ENCODE measurements at places on chromosomes 4 and X.

DNA sequence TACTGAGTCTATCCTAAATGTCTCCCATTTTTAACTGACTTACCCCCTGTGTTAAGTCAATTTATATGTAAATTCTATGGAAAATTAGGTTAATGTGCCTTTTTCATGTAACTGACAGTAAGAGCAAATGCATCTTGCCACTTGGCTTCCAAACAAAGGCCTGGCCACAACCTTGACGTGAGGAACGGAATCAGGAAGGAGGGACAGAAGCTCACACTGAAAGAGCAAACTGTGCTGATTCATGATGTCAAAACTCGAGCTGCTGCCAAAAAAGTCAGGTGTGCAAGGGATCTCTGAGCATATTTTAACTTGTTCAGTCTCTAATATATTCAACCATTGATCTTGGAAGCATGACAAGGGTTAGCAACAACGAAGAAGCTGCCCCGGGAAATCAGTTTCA, 35.8 kb downstream of the GPM6A start:
- DNase-seq = no peak

GRCh38 chrX:121987163-121987562, 939.8 kb downstream of the GLUD2 start:
- DNase-seq = no peak

- no peak for DNase-seq
These were observed 39.9 kb upstream of the SPINK2 start for GRCh38 chr4:56861360-56861759.

DNA sequence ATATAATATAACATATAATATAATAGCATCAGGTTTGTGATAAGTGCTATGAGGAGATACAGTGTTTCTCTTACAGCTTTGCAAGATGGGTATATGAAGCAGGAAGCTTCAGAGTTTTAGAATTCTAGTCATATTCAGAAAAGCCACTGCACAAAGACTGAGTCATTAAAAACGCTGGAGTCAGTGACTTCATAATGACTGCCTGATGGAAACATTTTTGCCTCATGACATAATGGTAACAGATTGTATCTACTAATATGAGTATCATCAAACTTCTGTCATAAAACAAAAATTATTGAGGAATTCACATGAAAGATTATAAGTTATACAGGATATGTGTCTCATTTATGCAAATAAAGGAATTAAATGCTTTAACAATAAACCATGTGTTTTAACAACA, 46.8 kb downstream of the EPHA5 start:
- no peak for DNase-seq

DNA sequence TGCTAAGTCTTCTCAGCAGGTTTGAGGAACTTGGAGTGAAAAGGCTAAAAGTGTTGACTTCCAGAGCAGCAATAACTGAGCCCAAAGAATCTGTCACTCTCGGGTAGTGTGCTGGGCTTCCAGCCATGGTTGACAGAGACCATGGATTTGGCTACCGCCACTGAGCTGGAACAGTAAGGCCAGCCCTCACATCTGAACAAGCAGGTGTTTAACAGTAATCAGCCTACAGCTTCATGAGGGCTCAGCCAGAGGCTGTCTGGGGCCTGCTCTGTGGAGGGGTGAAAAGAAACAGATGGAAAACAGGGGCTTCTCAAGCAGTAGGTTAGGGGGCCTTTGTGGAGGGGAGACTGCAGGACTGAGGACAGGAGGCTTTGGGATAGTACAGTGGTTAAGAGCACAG, 14.9 kb downstream of the RASL11B start:
- no peak for DNase-seq

- no peak for DNase-seq
These were observed 1.0 kb upstream of the GABRG1 start for GRCh38 chr4:46124773-46125413.

DNA sequence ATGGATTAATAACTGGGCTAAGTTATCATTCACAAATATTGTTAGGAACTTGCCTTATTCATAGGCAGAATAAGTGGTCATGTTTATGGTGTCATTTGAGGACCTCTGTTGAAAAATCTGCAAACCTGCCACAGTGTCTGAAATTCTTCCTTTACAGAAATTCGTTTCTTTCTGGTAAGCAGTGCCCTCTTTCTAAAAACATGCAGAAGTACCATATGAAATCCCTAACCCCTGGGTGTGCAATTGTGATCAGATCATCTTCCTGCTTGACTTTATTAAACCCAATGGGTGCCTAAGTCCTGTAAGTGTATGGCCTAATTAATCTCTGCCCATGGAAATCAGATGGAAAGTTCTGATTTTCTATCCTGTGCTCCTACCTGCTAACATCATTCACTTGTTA, 4.4 kb upstream of the HTATSF1 start:
- DNase-seq = no peak

DNA sequence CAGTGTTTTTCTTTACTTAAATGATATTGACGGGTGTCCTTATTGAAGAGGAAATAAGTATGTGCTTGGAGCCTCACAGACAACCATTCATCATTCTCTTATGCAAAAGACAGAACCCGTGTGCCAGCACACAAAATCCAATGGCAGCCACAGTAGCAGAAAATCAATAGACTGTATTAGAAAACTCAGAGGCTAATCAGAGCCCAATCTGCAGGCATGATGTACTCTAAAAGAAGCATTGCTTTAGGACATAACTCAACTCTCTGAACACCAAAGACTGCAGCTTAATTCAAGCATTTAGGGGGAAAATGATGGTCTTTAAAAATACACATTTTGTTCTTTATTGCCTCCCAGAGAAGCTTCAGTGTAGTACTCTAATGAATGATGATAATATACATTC, 476.9 kb downstream of the PDHA2 start:
- DNase-seq = no peak

- no peak for DNase-seq
These were observed 941.2 kb upstream of the TENM3 start for GRCh38 chr4:181301735-181302710.

GRCh38 chrX:150543230-150544155, 24.9 kb upstream of the MTM1 start:
- DNase-seq = peak; percentile 30

Measured in GM12878 (cell line).